ENCODE measurements at places on chromosomes 16 and 17.

DNA sequence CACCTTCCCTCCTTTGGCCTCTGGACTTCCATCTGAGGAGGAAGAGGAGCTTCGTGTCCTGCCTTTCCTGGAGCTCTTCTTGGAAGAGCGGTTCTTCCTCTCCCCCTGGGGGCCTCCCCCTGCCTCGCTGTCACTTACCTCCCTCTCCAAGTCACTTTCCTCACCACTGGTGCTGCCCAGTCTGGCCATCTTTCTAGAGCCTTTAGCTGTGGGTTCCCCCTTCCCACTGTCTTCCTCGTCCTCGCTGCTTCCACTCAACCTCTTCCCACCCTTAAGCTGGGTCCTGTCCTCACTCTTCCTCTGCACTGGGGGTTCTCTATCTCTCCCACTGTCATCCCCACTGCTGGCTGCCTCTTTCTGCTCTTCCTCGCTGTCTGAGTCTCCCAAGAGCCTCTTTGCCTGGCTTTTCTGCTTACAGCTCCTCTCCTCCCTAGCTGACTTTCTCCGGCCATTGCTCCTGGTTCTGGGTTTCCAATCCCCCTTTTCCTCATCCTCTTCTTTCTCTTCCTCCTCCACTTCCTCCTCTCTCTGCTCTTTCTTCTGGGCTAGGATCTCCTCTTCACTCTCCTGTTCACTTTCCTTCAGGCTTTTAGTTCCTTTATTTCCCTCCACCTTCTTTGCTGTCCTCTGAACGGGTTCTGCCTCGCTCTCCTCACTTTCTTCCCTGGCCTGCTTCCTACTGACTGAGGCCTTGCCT lies 1.4 kb downstream of the HIRIP3 start:
- peaks cover 53% of the 10 kb centered on the region for H3K36me3 ChIP-seq
- H3K27ac ChIP-seq: no peak overlapping the region
- DNase-seq: no peak
- peaks cover 17% of the 10 kb centered on the region for H3K4me1 ChIP-seq
- H3K27me3 ChIP-seq: no peaks in the 10 kb centered on the region

- H3K4me3 ChIP-seq: no peak overlapping the region
- H3K4me1 ChIP-seq: peaks cover 6% of the 10 kb centered on the region
- no peaks in the 10 kb centered on the region for H3K27me3 ChIP-seq
- DNase-seq: peak; percentile 15
- H3K27ac ChIP-seq: peak overlapping the region; percentile 21
Observed at GRCh38 chr16:85778873-85779272, 20.5 kb downstream of the EMC8 start.

GRCh38 chr16:29849505-29849904 lies 13.5 kb downstream of the CDIPT start:
- H3K4me3 ChIP-seq: no peak overlapping the region
- no peaks in the 10 kb centered on the region for H3K4me1 ChIP-seq
- H3K27ac ChIP-seq: no peak overlapping the region
- H3K27me3 ChIP-seq: no peaks in the 10 kb centered on the region
- H3K36me3 ChIP-seq: peaks cover 21% of the 10 kb centered on the region

DNA sequence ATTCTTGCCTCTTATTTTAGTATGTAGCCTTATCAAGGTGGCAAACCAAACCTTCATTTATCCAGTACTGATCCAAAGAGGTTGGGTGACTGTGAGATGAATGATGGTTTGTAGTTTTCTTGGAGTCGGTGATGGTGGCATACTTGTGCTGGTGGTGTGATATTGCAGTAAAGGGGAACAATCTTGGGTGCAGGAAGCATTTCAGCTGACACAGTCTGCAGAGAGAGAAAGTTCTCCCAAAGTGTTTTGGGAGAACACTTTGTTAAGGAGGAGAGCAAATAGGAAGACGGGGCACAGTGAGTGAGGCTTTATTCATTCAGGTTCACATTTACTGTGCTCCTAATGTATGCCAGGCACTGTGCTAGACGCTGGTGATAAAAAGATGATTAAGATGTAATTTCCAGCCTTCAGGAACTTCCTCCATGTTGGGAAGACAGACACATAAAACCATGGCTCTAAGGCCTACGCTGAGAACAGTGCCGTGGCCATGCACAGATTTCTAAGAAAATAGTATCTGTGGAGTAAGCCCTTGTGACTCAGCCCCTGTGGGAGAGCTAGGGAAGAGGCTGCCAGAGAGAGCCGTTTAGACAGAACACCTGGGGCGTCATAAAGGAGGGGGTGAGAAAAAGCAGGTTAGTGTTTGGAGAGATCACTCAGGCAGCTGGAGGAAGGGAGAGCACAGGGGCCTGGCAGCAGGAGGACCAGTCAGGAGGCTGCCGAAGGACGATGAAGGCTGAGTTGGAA lies 13.8 kb downstream of the HEATR3 start:
- H3K4me1 ChIP-seq: no peaks in the 10 kb centered on the region
- DNase-seq: peak; percentile 12
- peaks cover 39% of the 10 kb centered on the region for H3K36me3 ChIP-seq
- no peaks in the 10 kb centered on the region for H3K27me3 ChIP-seq
- no peak overlapping the region for H3K27ac ChIP-seq

DNA sequence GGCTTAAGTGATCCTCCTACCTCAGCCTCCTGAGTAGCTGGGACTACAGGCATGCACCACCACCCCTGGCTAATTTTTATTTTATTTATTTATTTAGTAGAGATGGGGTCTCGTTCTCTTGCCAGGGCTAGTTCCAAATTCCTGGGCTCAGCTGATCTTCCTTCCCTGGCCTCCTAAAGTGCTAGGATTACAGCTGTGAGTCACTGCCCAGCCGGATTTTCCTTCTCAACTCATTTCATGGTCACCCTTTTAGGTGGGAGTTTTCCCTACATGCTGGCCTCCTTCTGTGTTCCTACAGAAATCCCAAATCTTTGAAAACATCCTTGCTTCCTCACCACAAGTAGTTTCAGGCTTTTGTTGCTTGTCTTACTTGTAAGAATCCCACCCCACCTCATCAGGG lies 102.1 kb upstream of the SIAH1 start:
- no peak overlapping the region for H3K4me3 ChIP-seq
- no peak for DNase-seq
- no peaks in the 10 kb centered on the region for H3K27me3 ChIP-seq
- H3K27ac ChIP-seq: no peak overlapping the region
- H3K4me1 ChIP-seq: no peaks in the 10 kb centered on the region

- DNase-seq: peak; percentile 80
- H3K36me3 ChIP-seq: peaks cover 5% of the 10 kb centered on the region
- peak overlapping the region; percentile 86 for H3K27ac ChIP-seq
Observed at GRCh38 chr16:3696425-3697218, 20.7 kb downstream of the TRAP1 start.

Data from muscle of leg (tissue), 16 donors.